ENCODE measurements at places on chromosomes 6 and 20.

- DNase-seq, result no peak
These were observed 2.2 kb downstream of the ASIP start for GRCh38 chr20:34243377-34243776.

DNA sequence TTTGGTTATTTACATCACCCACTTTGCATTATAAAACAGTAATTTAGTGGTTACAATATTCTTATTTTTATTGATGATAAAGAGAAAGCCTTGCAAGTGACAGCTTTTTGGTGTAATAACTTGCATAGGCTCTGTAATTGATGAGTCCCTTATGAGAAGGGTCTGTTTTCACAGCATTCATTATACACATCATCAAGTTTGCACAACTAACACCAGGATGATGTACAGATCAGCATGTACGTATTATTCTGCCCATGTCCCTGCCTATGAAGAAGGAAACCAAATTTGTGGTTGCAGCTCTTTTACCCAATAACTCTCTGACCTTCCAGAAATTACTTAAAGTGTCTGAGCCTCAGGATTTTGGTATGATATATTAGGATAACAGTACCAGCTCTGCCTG lies 59.2 kb downstream of the CLVS2 start:
- DNase-seq, result no peak

DNA sequence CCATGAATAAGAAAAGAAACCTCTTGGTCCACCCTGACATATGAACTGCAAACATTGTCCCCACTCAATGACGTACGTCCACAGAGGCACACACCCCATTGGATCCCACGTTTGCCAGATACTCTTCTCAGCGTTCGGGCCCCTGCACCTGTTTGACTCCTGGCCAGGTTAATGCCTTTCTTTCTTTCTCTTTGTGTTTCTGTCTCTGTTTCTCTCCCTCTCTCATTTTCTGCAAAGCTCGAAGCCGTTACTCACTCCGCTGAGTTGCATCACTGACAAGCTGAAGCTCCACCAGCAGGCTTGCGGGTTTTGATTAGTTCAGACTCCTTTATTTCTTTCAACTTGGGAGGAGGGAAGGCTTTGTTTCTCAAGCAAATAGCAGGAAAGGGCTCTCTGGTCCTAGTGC lies 135.5 kb upstream of the SUPT3H start:
- DNase-seq, result no peak

- no peak for DNase-seq
These were observed 76.5 kb downstream of the ADGRG6 start for GRCh38 chr6:142378138-142378875.

- DNase-seq, result no peak
These were observed 17.2 kb upstream of the FAM50B start for GRCh38 chr6:3831761-3832530.

- DNase-seq, result no peak
These were observed 305.7 kb upstream of the FLRT3 start for GRCh38 chr20:14643146-14643545.

DNA sequence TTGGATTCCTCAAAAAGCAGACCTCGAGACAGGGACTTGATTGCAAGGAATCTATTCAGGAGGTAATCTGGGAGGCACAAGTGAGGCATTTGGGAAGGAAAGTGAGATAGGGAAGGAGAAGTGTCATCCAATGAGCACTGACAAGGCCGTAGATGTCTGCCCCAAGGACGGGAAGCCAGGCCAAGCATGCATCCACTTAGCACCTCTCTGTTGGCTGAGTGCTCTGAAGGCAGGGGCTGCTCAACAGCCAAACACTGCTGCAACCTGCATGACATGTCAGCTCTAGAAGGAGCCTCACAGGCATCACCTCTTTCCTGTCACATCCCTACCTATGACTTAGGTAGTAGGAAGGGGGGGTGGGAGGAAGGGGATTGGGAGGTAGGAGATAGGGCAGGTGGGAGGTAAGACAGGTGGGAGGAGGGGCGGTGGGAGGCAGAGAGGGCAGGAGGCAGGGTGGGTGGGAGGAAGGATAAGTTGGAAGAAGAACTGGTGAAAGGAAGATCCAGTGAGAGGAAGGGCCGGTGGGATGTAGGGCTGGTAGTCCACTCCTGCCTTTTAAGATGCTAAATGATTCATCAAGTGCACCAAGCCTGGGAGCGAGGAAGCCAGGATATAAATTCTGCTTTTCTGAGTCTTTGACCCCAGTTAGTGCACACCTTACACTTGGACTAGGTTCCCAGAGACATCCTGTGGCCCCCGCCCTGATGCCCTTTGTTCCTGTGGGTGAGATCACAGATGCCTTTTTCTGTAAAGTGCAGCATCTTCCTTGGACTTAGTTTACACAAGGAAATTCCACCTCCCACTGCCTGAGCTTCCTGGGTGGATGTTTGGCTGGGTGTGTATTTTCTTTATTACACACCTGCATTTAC lies 83.8 kb upstream of the NXT1 start:
- DNase-seq, result no peak

- no peak for DNase-seq
These were observed 81.0 kb upstream of the FOXQ1 start for GRCh38 chr6:1230689-1231605.

DNA sequence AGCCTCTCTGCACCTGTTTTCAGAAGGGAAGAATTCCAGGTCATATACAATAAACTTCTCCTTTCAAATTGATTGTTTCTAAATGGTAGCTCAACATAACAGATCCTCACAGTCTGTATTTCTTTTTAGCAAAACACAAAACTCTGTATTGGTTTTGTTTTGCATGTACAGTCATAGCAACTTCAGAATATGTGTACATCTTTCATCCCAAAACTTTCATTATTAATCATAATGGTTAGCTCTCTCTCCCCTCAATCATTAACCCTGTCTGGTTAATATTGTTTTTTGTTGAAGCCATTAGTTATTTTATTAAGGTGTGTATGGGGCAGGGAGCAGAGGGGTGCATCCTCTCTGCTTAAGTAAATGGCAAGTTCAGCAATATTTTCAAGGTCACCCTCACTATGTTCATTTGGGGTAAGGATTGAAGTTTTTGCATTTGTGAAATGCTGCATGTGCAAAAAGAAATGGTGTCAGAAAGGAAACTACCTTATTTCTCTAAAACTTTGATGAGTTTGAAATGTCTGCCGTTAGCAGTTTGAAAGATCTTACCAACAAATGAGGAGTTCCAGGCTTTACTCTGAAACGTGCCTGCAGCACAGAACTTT lies 136.8 kb upstream of the BTBD3 start:
- no peak for DNase-seq

GRCh38 chr20:23998392-23998791 lies 9.8 kb upstream of the GGTLC1 start:
- no peak for DNase-seq

GRCh38 chr6:88806728-88807127 lies 156.7 kb downstream of the RNGTT start:
- DNase-seq, result no peak

GRCh38 chr6:144055121-144055931 lies 40.0 kb downstream of the SF3B5 start:
- no peak for DNase-seq

DNA sequence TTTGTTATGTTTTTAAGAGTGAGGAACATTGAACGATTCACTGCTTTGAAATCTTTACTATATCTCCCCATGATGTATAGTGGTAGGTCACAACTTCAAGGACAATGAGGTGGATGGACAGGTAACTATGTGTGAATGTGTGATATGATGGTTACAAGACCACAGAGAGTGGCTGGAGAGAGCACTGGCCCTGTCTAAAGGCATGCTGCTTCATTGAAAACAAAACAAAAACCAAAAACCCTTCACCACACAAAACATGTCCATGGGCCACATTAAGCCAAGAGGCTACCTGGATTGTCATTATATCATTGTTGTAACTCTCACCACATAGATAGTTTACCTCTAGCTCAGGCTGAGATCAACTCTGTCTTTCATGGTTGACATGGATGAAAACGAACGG lies 180.6 kb upstream of the TENT5A start:
- DNase-seq, result no peak

DNA sequence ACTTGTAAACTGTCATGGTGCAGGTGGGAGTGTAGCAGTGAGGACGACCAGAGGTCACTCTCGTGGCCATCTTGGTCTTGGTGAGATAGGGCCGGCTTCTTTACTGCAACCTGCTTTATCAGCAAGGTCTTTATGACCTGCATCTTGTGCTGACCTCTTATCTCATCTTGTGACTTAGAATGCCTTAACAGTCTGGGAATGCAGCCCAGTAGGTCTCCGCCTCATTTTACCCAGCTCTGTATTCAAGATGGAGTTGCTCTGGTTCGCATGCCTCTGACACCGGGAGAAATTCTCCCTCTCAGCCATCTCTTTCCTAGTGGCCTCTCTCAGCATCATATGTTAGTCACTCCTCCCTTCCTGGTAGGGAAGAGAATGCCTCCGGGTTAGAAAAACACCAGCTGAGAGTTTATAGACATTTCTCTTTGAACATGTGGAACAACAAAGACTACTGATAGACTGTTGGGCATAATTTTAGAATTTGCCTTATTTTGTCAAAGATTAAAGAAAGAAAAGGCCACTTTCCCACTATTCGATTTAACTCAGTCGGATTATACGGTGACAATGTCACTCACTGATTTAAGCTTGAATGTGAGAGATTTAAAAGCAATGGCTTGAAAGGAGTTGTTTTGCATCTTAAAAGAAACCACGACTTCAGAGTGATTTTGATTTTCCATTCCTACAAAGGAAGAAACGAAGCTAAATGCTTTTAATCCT lies 67.9 kb upstream of the SNX9 start:
- no peak for DNase-seq

DNA sequence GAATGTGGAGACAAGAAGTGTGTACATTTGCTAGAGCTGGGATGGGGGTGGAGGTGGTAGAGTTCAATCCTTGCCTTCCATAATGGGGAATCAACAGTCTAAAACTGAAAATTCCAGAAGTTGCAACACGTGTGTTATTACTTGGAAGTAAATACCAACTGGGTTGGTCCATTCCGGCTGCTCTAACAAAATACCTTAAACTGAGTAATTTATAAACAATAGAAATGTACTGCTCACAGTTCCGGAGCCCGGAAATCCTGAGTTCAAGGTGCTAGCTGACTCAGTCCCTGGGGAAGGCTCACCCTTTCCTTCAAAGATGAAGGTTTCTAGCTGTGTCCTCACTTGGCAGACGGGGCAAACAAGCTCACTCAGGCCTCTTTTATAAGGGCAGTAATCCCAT lies 59.0 kb downstream of the RIN2 start:
- peak; percentile 60 for DNase-seq

DNA sequence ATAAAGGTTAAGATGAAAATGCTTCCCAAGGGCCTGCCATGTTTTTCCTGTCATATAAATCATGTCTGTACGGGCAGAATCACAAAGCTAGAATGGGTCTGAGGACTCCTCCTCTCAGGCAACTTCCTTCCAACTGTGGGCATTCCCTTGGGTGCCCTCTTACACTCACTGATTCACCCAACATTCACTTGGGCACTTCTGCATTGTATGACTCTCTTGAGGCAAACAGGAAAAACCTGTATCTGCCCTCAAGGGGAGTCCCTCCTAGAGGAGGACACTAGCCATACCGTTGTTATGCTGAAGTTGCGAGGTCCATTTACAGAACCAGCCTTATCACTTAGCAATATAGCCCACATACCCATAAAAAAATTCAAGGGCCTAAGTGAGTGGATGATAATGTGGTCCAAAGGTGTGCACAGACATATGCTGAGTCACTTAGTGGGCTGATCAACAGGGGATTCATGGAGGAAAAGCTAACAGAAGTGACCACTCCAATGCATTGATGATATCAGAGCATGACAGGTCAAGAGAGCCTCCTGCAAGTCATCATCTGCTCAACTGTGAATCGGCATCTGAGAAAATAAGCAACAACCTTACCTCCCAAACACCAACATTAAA lies 131.1 kb downstream of the ATXN1 start:
- no peak for DNase-seq

GRCh38 chr20:43571310-43571709 lies 12.5 kb downstream of the SGK2 start:
- DNase-seq, result no peak

GRCh38 chr6:149209871-149210775 lies 107.4 kb upstream of the TAB2 start:
- DNase-seq, result no peak

GRCh38 chr6:17393892-17394631 lies 667 bp downstream of the CAP2 start:
- peak; percentile 92 for DNase-seq

- DNase-seq, result no peak
These were observed 7.1 kb upstream of the ZBP1 start for GRCh38 chr20:57627339-57627738.
